ENCODE measurements at places on chromosomes 1 and 21.

DNA sequence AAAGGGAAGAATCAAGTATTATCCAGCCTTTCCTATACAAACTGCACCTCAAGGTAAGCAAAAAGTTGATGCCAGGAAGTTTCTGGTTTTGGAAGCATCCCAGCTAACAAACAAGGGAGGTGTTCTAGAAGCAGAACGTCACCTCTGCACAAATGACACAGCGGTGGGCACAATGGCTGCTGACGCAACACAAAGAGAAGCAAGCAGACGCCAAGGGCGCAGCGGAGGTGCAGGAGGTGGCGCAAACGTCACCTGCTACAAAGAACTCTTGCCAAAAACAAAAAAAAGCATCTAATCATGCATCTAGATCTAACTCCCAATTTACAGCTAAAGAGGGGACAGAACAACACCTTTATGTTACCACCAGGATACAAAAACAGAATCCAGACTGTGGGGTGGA lies 88.5 kb downstream of the NPHP4 start:
- no peak for DNase-seq

DNA sequence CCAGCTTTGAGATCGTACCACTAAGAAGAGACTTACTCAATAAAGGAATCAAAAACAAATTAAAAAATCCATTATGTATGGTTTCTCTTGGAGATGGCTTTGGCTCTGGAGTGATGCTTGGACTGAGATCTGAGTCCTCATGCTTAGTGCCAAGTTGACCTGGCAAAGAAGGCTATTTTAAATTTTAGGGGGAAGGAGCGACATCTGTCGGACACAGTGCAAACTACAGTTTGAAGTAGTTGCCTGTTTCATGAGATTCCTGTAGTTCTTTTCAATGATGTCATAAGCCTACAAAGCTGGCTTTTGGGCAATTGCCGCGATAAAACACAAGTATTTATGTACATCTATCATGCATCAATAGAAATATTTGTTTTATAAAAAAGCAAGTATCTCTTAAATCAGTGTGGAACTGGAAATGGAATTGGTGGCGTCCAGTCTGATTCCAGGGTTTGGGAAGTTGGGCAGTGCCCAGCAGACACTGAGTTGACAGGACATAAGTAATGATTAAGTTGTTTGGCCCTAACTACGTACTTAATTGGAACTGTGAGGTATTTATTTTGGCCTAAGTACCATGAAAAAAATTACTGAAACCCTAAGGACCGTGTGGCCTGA lies 50.0 kb downstream of the TBCE start:
- DNase-seq = peak; percentile 48

DNA sequence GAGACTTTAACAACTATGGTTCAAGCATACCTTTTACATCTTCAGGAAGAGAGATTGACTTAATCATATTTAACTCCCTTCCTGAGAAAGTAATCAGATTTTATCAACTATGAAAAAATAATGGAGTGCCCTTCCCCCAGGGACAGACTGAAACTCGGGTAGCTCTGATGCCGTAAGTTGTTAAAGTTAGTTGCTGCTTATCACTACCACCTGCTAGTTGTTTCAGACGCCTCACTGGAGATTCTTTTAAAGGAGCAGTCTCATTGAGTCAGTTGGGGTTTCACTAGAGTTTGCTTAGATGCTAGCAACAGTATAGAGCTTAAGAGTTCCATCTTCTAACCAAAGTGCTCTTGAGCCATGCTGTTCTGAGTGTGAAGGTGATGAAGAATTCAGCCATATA lies 17.0 kb upstream of the TRAF5 start:
- no peak for DNase-seq

- no peak for DNase-seq
Observed at GRCh38 chr1:241525026-241525425, 5.5 kb upstream of the FH start.

Measured in activated naive CD8-positive, alpha-beta T cell treated with anti-CD3 and anti-CD28 coated beads for 36 hours (primary cell).